NCI-H1930 (cell line): ENCODE measurements at places on chromosomes 3 and 15.

DNA sequence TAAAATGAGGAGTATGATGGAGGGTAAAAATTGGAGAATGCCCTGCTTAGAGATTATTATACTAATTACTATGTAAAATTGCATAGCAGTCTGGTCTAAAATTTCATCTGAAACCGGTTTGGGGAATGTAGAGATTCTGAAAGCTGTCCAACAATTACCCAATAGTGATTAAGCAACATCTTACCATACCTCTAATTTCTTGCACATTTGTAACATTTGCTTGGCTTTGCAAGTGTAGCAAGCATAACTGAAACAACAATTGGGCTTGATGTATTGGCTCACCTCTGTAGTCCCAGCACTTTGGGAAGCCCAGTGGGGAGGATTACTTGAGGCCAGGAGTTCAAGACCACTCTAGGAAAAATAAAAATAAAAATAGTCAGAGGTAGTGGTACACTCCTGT, 17.4 kb downstream of the AADACL2 start:
- DNase-seq: no peak

- no peak for DNase-seq
Measured at GRCh38 chr15:72404841-72405240, 6.7 kb downstream of the TMEM202 start.

DNA sequence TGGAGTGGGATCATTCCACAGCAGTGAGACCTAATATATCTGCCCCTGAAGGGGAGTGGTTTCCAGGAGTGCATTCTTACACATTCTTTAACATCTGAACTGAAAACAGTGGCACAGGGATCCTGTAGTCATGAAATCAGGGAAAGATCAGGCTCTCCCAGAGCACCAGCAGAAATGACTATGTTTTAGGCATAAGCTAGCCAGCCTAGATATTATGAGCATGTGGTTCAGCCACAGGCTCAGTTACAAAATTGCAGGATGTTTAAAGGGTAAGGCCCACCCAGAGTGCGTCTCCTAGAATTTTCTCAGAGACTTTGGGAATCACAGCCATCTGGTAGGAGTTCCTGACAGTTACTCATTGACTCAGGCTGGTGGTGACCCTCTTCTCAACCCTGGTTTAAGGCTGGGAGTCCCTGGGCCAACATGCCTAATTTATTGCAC, 20.9 kb downstream of the FSTL1 start:
- no peak for DNase-seq

GRCh38 chr3:5126586-5126985, 4.5 kb downstream of the ARL8B start:
- no peak for DNase-seq

DNA sequence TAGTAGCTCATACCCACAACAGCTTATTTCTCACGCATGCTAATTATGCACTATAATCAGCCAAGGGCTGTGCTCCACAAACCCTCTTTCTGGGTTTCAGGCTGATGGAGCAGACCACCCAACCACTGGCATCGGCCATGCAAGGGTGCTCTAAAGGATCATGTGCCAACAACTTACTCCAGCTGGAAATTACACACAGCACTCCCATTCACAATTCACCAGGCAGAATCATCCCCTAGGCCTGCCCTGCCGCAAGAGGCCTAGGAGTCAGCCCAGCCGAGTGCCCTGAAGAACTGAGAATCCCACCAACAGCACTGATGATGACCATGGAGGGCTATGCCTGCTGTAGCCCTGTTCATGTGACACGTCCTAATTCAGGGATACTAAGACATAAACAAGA, 216.2 kb upstream of the CHRNA7 start:
- DNase-seq: no peak

- DNase-seq: no peak
Measured at GRCh38 chr3:197533396-197533795, 22.4 kb downstream of the BDH1 start.

DNA sequence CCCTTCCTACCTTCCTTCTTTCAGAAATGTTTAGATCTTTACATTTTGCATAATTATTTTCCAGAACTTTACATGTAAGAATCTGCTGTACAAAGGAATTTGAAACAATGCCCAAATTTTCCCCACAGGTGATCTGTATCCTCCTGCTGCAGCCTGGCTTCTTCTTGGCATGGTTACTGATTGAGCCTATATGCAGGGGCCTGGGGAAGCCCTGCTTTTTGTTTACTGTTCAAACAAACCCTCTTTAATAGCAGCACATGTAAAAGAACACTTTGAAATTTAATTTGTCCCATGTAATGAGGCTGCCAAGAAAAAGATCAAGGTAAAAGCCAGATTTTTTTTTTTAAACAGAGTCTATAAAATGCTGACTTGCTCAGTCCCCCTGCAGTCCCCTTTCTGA, 432.2 kb downstream of the TUSC7 start:
- DNase-seq: no peak

GRCh38 chr15:75455982-75456531, 4.6 kb upstream of the SIN3A start:
- DNase-seq: peak; percentile 5

DNA sequence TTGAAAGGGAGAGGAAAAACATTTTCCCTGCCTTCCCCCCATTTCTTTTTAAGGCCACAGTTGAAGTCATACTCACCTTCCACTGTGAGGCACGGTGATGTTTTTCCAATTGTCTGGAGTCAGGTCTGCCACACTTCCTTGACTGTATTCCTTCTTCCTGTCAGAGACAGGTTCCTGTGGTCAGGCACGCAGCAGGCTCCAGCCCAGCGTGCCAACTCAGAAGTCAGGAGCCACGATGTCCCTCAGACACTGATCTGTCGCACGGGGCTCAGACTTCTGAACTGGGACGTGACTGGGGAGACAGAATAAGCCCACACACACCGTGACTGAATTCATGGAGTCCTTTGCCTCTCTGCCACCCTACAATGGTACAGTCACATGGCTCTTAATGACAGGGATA, 41.2 kb upstream of the ADAMTS9 start:
- no peak for DNase-seq

- DNase-seq: no peak
Measured at GRCh38 chr15:43913026-43913780, 86.4 kb downstream of the WDR76 start.

GRCh38 chr3:72310419-72311380, 525.8 kb upstream of the PROK2 start:
- no peak for DNase-seq

- DNase-seq: no peak
Measured at GRCh38 chr3:121651684-121652083, 9.0 kb downstream of the HCLS1 start.

DNA sequence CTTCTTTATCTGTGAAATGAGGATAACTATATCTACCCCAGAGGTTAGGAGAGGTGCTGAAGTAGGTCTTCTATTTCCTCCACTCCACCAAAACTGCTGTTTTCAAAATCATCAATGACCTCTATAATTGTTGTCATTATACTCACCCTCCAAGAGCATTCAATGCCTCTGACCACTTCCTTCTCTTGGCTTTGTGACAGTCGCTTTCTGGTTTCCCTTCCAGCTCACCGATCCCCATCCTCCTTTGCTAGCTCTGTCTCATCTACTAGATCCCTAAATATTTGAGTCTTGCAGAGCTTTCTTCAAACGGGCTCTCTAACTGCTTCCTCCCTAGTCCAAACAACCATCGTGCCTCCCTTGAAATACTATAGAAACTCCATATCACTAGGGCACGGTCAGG, 153.5 kb downstream of the RPLP1 start:
- DNase-seq: no peak

DNA sequence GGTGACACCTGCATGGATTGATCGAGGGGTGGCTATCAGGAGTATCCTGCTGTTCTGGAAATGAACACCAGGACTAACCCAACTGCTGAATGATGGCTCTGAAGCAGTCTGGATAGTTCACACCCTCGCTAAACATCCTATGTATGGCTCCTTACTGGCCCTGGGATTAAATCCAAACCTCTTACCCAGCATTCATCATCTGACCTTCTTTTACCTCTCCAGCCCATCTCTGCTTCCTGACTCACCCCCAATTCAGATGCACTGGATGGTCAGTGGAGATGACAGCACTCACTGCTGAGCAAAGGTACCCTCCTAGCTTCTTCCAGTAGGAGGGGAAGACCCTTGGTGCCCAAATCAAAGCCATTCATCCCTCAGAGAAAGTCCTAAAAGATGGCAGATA, 235.2 kb upstream of the TRIM42 start:
- no peak for DNase-seq

DNA sequence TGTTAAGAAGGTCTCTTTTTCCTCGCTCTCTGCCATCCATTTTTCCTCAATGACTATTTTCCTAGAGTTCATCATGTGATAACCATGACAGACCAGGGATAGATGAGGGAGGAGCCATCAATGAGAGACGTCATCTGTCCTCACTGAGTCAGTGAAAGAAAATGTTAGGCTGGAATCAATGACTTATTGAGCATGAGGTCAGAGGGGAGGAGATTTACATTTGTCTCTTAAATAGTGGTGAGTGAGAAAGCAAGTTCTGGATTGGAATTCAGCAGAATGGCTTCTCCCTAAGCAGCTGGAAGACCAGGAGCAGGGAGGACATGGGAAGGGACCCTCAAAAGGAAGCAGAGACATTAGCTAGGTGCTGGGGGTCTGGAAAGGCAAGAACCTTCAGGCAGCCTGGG, 28.2 kb upstream of the USP3 start:
- no peak for DNase-seq

GRCh38 chr15:100595964-100596363, 6.0 kb downstream of the LINS1 start:
- no peak for DNase-seq

DNA sequence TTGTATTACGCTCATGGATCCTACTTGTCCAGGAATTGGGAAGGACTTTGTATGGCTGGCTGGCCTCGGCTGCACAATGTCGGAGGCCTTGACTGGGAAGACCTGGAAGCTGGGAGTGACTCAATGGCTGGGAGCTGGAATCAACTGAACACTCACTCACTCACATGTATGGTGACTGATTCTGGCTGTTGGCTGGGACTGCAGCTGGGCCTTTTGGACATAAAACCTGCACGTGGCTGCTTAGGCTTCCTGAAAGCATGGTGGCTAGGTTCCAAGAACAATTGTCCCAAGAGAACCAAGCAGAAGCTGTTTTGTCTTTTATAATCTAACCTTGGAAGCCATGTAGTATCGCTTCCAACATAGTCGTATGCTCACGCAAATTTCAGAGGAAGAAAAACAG, 38.0 kb upstream of the CMTM8 start:
- no peak for DNase-seq

- DNase-seq: peak; percentile 81
Measured at GRCh38 chr15:49046220-49047102, at the start of gene SECISBP2L. SECISBP2L (minus strand) TSS chr15:49046446; CDS start chr15:49046299, 147 bp downstream.

DNA sequence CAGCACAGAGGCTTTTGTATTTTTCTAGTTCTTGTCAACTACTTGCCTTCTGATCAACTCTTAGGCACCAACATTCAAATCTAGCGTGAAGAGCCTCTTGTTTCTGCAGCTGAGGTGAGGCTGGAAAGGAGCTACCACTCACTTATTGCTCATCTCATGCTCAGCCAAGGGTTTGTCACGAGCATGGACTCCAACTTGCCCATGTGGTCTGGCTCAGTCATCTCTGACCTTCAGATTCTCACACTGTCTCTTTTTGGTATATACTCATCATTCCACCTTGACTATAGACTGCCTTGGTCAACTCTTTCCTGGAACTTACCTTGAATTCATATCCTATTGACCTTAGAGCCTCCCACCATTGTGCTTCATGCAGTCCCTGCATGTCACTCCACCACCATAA, 5.2 kb upstream of the GJD2 start:
- DNase-seq: no peak

DNA sequence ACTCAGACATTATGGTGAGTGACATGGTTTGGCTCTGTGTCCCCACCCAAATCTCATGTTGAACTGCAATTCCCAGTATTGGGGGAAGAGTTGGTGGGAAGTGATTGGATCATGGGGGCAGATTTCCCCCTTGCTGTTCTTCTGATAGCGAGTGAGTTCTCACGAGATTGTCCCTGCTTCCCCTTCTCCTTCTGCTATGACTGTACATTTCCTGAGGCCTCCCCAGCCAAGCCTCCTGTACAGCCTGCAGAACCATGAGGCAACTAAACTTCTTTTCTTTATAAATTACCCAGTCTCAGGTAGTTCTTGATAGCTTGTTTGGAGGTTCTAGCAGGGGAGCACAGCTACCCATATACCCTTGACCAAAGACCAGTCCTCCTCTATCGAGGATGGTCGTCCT, 45.9 kb downstream of the ADAM10 start:
- DNase-seq: no peak

DNA sequence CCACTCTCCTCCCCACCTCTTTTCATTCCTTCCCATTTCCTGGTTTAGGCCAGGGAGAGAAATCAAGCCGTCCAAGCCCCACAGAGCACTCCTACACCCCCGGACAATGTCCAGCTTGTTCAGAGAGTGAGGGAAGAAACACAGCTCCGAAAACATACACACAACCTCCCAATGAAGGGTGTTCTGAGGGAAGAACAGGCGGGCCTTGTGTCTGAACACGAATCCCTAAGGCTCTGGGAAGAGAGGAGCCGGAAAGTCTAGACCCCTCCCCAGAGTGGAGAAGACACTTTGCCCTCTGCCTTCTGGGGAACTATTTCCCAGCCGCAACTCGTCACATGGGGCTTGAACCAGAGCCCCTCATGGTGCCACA, 30.5 kb downstream of the ACAN start:
- no peak for DNase-seq

GRCh38 chr3:139355891-139356290, 12.1 kb downstream of the MRPS22 start:
- DNase-seq: no peak

GRCh38 chr3:52318186-52318816, 2.2 kb downstream of the DNAH1 start:
- DNase-seq: no peak

- peak; percentile 18 for DNase-seq
Measured at GRCh38 chr15:59437817-59438624, at the start of gene FAM81A. FAM81A (plus strand) TSS chr15:59438186; CDS start chr15:59458627, 20,441 bp downstream.

DNA sequence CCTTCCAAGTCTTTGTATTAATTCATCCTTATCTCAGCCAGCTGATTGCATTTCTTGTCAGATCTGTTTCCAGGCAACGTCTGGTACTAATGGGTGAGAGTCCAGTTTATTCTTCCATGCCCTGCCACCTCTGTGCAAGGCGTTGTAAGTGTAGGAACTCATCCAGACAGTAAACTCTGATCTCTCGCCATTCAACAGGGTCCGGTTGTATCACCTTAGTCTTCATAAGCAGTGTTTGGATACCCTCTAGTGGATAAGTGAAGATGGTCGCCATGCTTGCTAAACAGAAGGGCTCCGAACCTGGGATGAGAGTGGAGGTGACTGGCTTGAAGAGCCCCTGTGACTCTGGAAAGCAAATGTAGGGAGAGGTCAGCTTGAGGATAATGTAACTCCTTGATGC, 51.6 kb upstream of the CMTM7 start:
- DNase-seq: no peak

DNA sequence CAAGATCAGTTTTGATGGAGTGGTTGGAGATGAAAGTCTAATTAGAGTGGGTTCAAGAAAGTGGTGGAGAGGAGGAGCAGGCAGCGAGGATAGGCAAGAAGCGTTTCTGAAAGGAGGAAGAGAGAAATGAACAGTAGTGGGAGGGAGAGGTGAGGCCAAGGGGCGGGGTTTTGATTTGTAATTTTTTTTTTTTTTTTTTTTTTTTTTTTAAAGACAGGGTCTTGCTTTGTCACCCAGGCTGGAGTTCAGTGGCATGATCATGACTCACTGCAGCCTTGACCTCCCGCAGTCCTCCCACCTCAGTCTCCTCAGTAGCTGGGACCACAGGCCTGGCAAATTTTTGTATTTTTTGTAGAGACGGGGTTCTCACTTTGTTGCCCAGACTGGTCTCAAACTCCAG, 36.6 kb downstream of the MRAS start:
- no peak for DNase-seq

GRCh38 chr3:100776097-100776729, 66.9 kb downstream of the TFG start:
- DNase-seq: no peak

GRCh38 chr3:158106766-158107471, 699 bp upstream of the SHOX2 start:
- no peak for DNase-seq
